ENCODE measurements at places on chromosomes 11 and 22. TPM values are rescaled to one million over a fixed set of nuclear protein-coding genes. Genes with fewer than 3 reads are reported as not detected.

Gene OR8D1
- polyA plus RNA-seq: not detected

Gene UCP3
- polyA plus RNA-seq: 6.8 TPM

Gene CFAP300
- not detected for polyA plus RNA-seq

Gene ALDH3B1
- not detected for polyA plus RNA-seq

Gene RAC2
- not detected for polyA plus RNA-seq

Gene OR5P2
- polyA plus RNA-seq: not detected

Gene FGF19
- polyA plus RNA-seq: 6.2 TPM

Gene ACRV1
- 0.52 TPM for polyA plus RNA-seq

Gene TMEM218
- polyA plus RNA-seq: 70.0 TPM

Gene LRRC75B
- 18.3 TPM for polyA plus RNA-seq

Gene KCNK7
- polyA plus RNA-seq: 1.1 TPM

Gene DBX1
- not detected for polyA plus RNA-seq

Gene CDC42EP2
- 1.3 TPM for polyA plus RNA-seq

Gene ARSA
- polyA plus RNA-seq: 41.4 TPM

Gene SLC37A2
- 0.12 TPM for polyA plus RNA-seq

Gene ACR
- not detected for polyA plus RNA-seq

Gene INS
- polyA plus RNA-seq: not detected

Gene LMO1
- polyA plus RNA-seq: 4.4 TPM

Gene MCAM
- 12.5 TPM for polyA plus RNA-seq

Gene OR8G5
- not detected for polyA plus RNA-seq

Gene WT1
- polyA plus RNA-seq: not detected

Gene GLB1L2
- polyA plus RNA-seq: 4.0 TPM

Gene SORL1
- 6.5 TPM for polyA plus RNA-seq

Gene JHY
- polyA plus RNA-seq: 0.37 TPM

Gene FANCF
- 23.7 TPM for polyA plus RNA-seq

Gene DNHD1
- 5.2 TPM for polyA plus RNA-seq

Gene OR8B8
- not detected for polyA plus RNA-seq

Gene EFEMP2
- polyA plus RNA-seq: 0.67 TPM

Gene XBP1
- polyA plus RNA-seq: 14.7 TPM
